ENCODE measurements at places on chromosomes 4 and X. TPM values are rescaled to one million over a fixed set of nuclear protein-coding genes. Genes with fewer than 3 reads are reported as not detected.

The FRMD7 gene
- not detected for total RNA-seq

- no peaks in the 10 kb centered on the region for H3K36me3 ChIP-seq
- no peaks in the 10 kb centered on the region for H3K4me1 ChIP-seq
- no peak overlapping the region for H3K4me3 ChIP-seq
- no peak overlapping the region for H3K27ac ChIP-seq
- no peaks in the 10 kb centered on the region for H3K27me3 ChIP-seq
Observed at GRCh38 chr4:87966095-87966496, 9.4 kb upstream of the SPP1 start.

The KLF8 gene
- total RNA-seq, result 21.4 TPM

- H3K4me3 ChIP-seq, result no peak overlapping the region
- H3K27ac ChIP-seq, result no peak overlapping the region
- H3K27me3 ChIP-seq, result no peaks in the 10 kb centered on the region
- no peaks in the 10 kb centered on the region for H3K36me3 ChIP-seq
- no peak for DNase-seq
- H3K4me1 ChIP-seq, result no peaks in the 10 kb centered on the region
Observed at GRCh38 chr4:18815081-18815778, 793.7 kb upstream of the LCORL start.

The FDCSP gene
- total RNA-seq, result not detected

The FGF5 gene
- total RNA-seq, result not detected

The ATP2B3 gene
- 1.2 TPM for total RNA-seq

The CPZ gene
- total RNA-seq, result 2.0 TPM

DNA sequence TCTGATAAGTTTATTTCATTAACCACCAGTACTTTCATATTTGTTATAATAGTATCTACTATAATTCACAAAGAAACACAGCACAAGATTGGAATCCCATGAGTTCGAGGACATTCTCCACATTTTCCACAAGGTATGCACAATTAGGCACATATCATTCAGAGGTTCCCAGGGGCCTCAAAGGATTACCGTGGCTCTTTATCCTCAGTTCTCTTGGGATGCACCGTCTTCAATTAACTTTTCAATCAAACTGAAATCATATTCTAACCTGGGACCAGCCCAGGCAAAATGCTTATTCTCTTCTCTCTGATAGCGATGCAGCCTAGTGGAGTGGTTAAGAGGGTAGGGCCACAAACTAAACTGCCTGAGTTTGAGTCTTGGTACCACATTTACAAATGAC is 242.6 kb upstream of the RASGEF1B start:
- no peak overlapping the region for H3K4me3 ChIP-seq
- H3K36me3 ChIP-seq, result no peaks in the 10 kb centered on the region
- H3K4me1 ChIP-seq, result no peaks in the 10 kb centered on the region
- H3K27ac ChIP-seq, result no peak overlapping the region

GRCh38 chr4:173056710-173057109 is 111.9 kb upstream of the GALNT7 start:
- no peaks in the 10 kb centered on the region for H3K27me3 ChIP-seq
- no peak overlapping the region for H3K4me3 ChIP-seq
- no peak for DNase-seq
- no peak overlapping the region for H3K27ac ChIP-seq
- H3K36me3 ChIP-seq, result no peaks in the 10 kb centered on the region

DNA sequence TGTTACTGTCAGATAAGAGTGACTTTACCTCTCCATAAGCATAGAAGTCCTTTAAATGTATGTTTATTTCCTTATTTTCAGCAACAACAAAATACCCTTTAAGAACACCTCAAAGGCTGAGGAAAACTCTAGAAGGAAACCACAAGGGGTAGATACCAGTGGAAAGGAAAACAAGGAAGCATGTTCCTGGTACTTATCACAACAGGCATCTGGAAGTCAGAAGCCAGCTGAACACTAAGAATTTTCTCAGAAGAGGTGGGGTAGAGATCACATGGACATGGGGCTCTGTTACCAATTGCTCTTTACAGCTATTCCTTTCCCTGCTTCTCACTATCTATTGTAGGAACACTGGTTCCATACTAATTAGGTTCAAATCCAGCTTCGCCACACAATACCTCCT is 51.5 kb upstream of the BEND2 start:
- no peak overlapping the region for H3K4me3 ChIP-seq
- H3K36me3 ChIP-seq, result no peaks in the 10 kb centered on the region
- no peaks in the 10 kb centered on the region for H3K4me1 ChIP-seq
- no peaks in the 10 kb centered on the region for H3K27me3 ChIP-seq
- no peak for DNase-seq

The MEPE gene
- total RNA-seq, result not detected

The WDR13 gene
- 148 TPM for total RNA-seq

DNA sequence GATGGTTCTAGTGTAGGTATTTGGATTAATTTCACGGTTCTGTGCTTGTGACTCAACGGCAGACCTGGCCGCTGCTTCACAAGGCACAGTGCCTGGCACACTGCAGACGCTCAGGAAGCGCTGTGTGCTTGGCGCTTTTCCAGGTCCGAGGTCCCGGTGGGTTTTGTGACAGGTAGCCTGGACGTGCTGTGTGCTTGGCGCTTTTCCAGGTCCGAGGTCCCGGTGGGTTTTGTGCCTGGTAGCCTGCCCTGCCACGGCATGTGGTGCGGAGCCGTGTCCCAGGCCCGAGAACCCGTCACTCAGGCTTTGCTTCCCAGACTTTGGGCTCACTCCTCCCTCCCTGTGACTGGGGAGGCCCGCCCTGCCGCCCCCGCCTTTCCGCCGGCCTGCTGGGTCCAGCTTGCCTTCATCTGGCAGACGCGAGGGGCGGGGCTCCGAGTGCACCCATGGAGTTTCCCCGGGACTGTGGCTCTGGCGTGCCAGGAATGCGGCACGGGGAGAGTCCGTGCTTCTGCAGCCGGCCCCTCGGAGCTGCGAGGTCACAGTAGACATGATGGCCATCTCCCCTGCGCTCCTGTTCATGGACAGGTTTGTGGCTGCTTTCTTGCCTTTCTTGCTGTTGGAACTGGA is 44.2 kb downstream of the TBC1D14 start:
- DNase-seq, result peak; percentile 80
- H3K36me3 ChIP-seq, result no peaks in the 10 kb centered on the region
- H3K27ac ChIP-seq, result no peak overlapping the region
- H3K4me3 ChIP-seq, result peak overlapping the region; percentile 56

DNA sequence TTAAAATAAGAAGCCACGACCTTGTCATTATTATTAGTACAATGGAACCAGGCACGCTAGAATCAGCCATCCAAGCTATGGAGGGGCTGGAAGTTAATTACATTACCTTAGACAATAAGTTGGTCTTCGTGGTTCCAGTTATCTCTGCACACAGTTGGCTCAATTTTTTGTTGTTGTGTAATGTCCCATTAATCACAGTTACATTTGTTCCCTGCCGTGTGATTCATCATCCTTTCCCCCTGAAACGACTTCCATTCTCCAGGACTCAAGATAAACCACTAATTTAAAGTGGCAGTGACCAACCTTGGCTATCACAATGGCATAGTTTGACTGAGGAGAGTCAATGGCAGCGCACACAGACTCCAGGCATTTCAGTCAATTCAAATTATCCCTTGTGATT is 905.0 kb downstream of the RAB28 start:
- H3K27ac ChIP-seq, result no peak overlapping the region
- no peak overlapping the region for H3K4me3 ChIP-seq
- no peaks in the 10 kb centered on the region for H3K36me3 ChIP-seq
- no peaks in the 10 kb centered on the region for H3K4me1 ChIP-seq
- DNase-seq, result no peak

GRCh38 chrX:18290200-18290599 is 64.3 kb downstream of the SCML2 start:
- no peak overlapping the region for H3K27ac ChIP-seq
- no peaks in the 10 kb centered on the region for H3K36me3 ChIP-seq
- H3K4me3 ChIP-seq, result no peak overlapping the region

GRCh38 chr4:33746979-33747378 is 2497.3 kb downstream of the ARAP2 start:
- H3K27ac ChIP-seq, result no peak overlapping the region
- no peak overlapping the region for H3K4me3 ChIP-seq
- no peaks in the 10 kb centered on the region for H3K4me1 ChIP-seq
- H3K36me3 ChIP-seq, result no peaks in the 10 kb centered on the region
- no peaks in the 10 kb centered on the region for H3K27me3 ChIP-seq
- no peak for DNase-seq

The TBCK gene
- 66.3 TPM for total RNA-seq

The PAGE4 gene
- total RNA-seq, result 1.8 TPM

The CDX4 gene
- 0.25 TPM for total RNA-seq

The C4orf36 gene
- total RNA-seq, result 5.9 TPM

The SPIN2B gene
- 8.6 TPM for total RNA-seq

The XG gene
- total RNA-seq, result 0.19 TPM

- H3K4me3 ChIP-seq, result no peak overlapping the region
- no peaks in the 10 kb centered on the region for H3K27me3 ChIP-seq
- H3K4me1 ChIP-seq, result no peaks in the 10 kb centered on the region
- no peak overlapping the region for H3K27ac ChIP-seq
Observed at GRCh38 chrX:136183172-136183571, 35.8 kb downstream of the FHL1 start.

GRCh38 chr4:95821867-95822266 is 18.0 kb upstream of the PDHA2 start:
- no peaks in the 10 kb centered on the region for H3K4me1 ChIP-seq
- no peak overlapping the region for H3K4me3 ChIP-seq
- DNase-seq, result no peak
- no peak overlapping the region for H3K27ac ChIP-seq

The RASGEF1B gene
- 5.5 TPM for total RNA-seq

GRCh38 chrX:141619336-141619735 is 29.8 kb downstream of the SPANXA2 start:
- no peak overlapping the region for H3K4me3 ChIP-seq
- no peaks in the 10 kb centered on the region for H3K36me3 ChIP-seq
- H3K27me3 ChIP-seq, result no peaks in the 10 kb centered on the region
- no peak for DNase-seq
- no peaks in the 10 kb centered on the region for H3K4me1 ChIP-seq

Measured in testis (tissue), 5 donors.